ELR (cell line): ENCODE measurements at places on chromosomes 1 and 21.

DNA sequence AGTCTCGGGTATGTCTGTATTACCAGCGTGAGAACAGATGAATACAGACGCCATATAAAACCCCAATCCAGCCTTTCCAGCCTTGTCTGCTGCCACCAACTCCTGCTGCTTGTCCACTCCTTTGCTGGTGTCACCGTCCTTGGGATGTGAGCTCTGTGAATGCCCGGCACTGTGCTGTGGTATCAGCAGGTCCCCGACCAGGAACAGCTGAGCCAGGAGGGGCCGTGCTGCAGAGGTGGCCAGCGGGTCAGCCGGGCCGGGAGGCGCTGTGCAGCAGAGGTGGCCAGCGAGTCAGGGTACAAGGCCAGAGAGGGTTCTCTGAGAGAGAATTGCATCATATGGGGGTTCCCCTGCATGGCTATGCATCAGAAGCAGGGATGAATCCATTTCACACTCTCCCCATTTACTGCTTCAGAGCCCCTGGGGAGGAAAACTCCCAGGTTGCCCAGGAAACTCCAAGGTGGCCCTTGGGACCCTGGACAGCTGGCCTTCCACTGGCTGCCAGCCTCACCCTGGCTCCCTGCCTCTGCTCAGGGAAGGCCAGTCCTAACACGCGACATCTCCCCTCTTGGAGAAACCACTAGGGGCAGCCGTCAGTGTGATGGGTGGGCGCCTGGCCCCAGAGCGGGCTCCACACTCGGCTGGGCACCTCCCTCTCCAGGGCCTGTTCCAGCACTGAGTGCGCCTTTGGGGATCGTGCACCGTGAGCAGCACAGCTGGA lies 122.4 kb upstream of the COL6A1 start:
- no peak for DNase-seq

DNA sequence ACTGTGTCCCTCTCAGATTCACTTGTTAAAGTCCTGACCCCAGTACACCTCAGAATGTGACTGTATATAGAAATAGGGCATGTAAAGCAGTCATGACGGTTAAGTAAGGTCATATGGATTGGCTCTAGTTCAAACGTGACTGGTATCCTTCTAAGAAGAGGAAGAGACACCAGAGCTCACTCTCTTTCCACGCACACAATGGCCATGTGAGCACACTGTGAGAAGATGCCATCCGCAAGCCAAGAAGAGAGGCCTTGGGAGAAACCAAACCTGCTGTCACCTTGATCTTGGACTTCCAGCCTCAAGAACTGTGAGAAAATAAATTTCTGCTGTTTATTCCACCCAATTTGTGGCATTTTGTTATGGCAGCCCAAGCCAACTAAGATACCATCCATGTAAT lies 56.8 kb upstream of the IRF2BP2 start:
- no peak for DNase-seq

- no peak for DNase-seq
Measured at GRCh38 chr1:245234217-245235081, 79.7 kb downstream of the KIF26B start.

DNA sequence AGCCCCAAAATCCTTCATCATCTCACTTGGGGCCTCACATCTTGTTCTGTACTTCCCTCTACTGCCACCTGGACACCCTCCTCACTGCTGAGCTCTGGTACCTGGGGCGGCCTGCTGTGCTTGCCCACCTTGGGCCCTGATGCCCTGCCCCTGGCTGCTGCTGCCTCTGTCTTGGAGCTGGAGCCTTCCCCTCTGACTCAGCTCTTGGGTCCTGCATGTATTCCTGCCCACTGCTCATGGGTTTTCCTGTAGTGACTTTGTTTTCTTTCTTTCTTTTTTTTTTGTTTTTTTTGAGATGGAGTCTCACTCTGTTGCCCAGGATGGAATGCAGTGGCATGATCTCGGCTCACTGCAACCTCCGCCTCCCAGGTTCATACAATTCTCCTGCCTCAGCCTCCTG lies 37.5 kb downstream of the TRAPPC10 start:
- DNase-seq = no peak

- peak; percentile 55 for DNase-seq
Measured at GRCh38 chr1:243968413-243968812, 82.7 kb upstream of the ZBTB18 start.

DNA sequence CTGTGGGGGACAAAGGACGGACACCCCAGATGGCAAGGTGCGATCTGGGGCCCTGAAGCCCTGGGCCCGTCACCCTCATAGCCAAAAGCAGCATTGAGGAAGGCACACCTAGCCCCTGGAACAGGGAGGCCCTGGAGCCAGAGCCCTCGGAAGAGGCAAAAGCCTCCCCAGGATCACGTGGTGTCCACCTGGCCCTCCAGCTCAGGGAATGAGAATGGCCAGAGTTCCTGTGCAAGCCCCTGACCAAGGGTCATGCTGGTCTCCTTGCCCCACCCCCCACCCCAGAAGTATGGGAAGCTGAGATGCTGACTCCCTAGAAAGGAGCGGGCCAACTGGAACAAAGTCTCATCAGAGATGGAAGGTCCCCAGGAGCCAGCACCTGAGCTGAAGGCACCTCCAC lies 1.0 kb upstream of the PDZK1IP1 start:
- DNase-seq = no peak

- no peak for DNase-seq
Measured at GRCh38 chr1:33014464-33015163, 22.1 kb downstream of the AK2 start.

DNA sequence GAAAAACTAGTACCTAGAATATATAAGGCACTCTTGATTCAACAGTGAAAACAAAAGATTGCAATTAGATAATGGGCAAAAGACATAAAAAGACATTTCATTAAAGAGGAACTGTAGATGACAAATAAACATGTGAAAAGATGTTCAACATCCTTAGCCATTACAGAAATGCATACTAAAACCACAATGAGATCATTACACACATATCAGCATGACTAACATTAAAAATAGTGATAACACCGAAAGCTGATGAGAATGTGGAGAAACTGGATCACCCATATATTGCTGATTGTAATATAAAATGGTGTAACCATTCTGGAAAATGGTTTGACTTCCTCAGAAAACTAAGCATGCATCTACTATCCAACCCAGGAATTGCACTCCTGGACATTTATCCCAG lies 340.3 kb downstream of the SEC16B start:
- no peak for DNase-seq

GRCh38 chr1:207458414-207458813 lies 4.3 kb downstream of the CR2 start:
- no peak for DNase-seq

- DNase-seq = peak; percentile 44
Measured at GRCh38 chr1:230542054-230542453, 100.2 kb upstream of the COG2 start.

DNA sequence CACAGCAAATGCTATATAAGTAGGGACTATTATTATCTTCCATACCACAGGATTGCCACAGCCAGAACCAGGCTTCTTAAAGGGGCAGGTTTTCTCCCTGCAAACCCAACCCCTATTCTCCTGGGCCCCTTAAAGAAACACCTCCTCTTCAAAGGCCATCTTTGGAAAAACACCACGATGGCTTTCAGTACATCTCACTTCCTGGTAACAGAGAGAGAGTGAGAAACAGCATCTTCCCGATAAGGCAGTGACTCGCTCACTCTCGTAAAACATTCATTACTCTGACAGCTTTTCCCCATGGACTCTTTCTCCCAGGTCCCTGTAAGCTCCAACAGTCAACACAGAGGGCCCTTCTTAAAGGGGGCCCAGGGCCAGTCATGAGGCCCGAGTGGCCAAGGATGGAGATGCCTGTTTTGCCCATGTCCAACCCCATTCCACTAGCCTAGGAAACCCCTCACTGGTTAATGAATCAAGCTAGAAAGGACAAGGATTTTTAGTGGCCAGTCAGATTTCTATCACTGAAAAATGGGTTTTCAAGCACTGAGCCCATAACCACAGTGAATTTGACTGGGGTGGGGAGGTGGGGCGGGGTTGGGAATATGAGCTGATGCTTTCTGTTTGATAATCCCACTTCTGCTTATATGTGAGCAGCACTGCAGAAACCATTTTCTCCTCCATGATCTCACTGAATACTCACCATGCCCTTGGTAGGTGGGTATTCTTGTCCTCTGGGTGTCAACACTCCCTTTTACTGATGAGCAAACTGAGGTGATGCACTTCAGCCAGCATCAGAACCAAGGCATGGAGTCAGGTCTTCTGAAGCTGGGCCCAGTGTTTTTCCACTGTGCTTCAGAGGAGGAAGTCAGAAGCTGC lies 3.6 kb upstream of the NAV1 start:
- peak; percentile 64 for DNase-seq

DNA sequence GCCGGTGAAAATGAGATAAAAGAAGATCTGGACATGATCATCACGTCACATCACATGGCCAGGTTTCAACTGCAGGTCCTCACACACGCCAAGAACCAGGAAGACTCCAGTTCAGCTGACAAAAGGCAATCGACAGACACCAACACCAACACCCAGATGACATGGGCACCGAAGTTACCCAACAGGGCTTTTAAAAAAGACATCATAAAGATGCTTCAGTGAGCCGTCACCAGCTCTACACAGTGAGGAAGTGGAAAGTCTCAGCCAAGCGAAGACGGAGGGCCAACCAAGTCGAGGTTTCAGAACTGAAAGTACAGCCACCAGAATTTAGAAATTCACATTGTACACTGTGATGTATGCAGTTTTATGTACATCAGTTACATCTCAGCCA lies 154.3 kb upstream of the COL6A1 start:
- DNase-seq = no peak

DNA sequence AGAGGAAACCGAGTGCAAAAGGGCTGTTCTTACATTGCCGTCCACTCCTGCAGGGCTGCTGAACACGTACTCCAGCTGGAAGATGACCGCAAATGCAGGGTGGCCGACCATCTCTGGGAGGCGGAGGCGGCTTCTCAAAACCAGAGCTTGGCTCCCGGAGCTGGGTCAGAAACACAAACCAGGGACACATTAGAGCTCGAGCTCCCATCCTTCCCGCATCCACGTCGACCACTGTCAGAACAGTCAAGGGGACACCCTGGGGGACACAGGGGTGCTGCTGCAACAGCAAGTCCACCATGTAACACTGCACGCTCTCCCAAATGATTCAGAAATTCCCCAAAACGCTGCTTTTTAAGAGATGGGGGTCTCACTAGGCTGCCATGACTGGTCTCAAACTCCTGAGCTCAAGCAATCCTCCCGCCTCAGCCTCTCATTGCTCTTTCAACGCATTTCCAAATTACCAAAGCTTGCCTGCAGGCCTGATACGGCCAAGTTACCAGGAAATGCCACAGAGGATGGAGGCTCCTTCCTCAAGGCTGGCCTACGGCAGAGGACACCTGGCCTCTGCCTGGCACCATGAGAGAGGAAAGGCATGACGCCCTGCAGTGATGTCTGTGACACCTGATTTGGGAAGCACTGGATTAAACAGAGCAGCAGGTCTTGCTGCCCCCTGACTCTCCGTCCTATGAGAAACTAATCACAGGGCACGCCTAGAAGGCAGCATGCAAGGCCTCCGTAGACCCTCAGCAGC lies 45.0 kb downstream of the NPHP4 start:
- no peak for DNase-seq

DNA sequence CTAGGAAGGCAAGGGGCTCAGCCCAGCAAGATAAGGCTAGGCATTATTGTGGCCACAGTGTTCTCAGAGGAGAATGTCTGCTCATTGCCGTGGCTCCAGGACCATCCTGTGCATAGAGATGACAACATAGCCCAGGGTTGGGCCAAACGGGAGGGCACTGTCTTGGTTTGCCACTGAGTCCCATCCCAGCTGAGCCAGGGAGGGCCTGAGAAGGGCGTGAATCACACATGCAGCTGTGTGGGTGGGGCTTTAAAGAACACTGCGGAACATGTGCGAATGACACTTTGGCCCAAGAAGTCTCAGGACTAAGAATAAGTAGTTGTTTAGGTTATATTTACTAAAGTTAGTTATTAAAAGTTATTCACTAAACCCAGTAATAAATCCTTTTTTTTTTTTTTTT lies 18.5 kb downstream of the CHAF1B start:
- DNase-seq = no peak

GRCh38 chr1:10525208-10525607 lies 50.5 kb downstream of the PEX14 start:
- no peak for DNase-seq

DNA sequence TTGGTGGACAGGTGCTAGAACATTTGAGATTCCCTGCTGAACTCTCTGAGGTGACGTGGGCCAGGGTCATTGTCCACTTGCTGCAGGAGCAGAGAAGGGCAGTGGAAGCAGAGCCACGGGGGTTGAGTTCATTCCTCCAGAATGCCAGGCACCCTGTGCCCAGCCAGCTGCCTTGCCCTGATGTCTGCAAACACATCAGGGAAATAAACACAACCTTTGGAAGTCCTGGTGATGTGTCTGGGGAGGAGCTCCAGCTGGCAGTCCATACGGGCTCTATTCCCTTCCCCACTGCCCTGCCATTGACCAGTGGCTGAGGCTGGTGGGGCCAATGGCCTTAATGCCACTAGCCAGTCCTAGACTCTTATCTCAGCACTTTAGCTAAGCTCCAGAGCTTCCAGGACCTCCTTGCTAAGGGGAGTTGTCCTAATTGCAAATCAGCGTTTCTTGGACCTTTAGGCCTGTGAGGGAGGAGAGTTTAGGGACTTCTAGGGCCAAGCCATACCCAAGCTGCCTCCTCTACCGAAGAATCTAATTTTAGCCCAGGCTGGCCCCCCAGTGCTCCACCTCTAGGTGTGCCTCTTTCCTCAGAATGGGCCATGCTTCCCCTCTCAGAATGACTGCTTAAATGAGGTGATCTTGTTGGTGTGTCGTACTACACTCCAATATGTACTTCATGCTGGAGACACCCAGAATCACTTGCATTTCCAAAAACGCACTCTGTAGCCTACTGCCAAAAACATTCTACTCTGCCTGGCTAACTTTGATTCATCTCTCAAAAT lies 25.9 kb upstream of the MFSD2A start:
- no peak for DNase-seq

GRCh38 chr1:3359756-3360440 lies 94.6 kb upstream of the ARHGEF16 start:
- no peak for DNase-seq

DNA sequence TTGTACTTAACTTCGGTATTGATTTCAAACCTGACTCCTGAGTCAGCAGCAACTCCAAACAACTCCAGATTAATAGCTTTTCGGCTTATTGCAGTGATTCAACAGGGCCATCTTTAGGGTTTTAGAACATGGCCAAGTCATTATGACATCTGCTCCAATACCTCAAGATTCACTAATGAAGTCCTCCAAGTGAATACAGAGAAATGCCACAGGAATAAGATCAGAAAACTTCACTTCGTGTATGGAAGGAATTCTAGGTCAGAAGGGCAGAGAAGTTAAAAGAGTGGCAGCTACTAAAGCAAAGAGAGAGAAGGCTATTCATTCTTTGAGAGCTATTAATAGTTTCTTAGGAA lies 7.6 kb upstream of the C1orf116 start:
- DNase-seq = no peak
